ENCODE measurements at places on chromosomes 6 and 20. TPM values are rescaled to one million over a fixed set of nuclear protein-coding genes. Genes with fewer than 3 reads are reported as not detected.
A peak's percentile ranks its signal among the peaks of the same experiment; 100 is the strongest.

GRCh38 chr6:89021629-89022028 lies 58.2 kb upstream of the RNGTT start:
- DNase-seq, result no peak

DNA sequence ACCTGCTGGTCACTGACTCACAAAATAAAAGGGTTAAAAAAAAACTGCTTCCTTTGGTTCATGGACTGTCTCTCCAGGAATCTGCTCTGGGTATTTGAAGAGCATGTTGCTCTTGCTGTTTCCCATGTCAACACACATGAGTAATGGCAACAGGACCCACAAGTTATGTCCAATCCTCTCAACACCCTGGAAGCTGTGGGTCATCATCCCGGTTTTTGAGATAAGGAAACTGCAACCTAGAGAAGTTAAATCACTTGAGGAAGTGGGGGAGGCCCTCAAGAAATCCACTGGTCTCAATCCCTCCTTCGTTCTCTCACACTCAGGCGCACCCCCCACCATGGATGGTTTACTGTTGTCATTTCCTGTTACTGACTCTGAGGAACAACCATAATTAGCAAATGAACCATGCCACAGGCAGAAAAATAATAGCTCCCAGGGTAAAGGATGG lies 12.4 kb downstream of the MAP1LC3A start:
- DNase-seq, result peak; percentile 37

- DNase-seq, result no peak
Measured at GRCh38 chr6:108807928-108808327, 40.3 kb upstream of the ARMC2 start.

- DNase-seq, result no peak
Measured at GRCh38 chr6:140561701-140562100, 1187.3 kb upstream of the CITED2 start.

GRCh38 chr6:121055572-121056163 lies 278.6 kb downstream of the TBC1D32 start:
- peak; percentile 72 for DNase-seq

DNA sequence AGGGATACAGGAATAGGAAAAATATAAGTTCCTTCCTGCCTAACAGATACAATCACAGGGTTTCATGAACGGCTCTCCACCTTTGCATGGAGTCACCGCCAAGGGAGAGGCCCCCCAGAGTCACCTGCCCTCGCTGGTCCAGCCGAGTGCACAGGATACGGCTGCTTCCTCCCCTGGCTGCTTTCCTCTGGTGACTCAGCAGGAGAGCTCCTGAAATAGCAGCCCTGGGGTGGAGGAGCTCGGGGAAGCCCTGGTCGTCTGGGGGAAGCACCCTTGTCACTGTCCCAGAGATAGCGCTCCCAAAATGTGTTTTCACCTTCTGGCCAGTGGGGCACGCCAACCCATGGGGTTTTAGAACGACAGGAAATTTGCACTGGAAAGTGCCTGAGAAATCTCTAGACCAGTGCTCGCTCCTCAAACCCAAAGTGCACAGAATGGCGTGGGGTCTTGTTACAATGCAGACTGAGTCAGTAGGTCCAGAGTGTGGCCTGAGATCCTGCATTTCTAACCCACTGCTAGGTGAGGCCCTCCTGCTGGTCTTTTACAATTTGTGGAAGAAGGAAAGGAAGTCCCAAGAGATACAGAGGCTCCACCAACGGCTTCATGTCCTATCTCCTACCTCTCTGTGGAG lies 35.9 kb upstream of the FAM50B start:
- no peak for DNase-seq

- no peak for DNase-seq
Measured at GRCh38 chr6:163352011-163352685, 62.4 kb upstream of the QKI start.

DNA sequence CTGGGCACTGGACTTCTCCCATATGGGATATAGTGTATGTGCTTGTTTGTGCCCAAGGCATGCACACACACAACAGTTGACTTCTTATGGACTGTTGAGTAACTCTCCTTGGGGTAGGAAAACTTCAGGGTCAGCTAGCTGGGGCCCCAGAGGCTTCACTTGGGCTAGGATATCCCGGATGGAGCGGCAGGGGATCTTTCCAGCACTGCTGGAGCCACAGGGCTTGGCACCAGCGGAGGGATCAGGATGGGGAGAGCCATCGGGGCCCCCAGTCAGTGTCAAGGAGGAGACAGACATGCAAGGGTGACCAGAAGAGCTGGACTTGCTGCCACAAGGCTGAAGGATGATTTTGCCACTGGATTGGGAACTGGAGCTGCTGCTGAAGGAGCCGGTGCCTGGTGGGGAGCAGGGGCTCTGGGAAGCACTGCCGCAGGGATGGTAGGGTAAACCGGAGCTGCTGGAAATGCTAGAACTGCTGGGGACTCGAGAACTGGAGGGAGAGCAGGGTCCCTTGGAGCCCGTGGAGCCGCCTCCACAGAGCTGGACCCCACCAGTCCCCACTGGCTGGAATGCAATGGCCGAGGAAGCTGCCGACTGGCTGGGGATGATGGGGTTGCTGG lies 1.5 kb downstream of the PSORS1C1 start:
- no peak for DNase-seq

PNLDC1 gene
- 0.09 TPM for total RNA-seq

EYA2 gene
- total RNA-seq, result 0.30 TPM
